ENCODE measurements at places on chromosomes 6 and 20.
A peak's percentile ranks its signal among the peaks of the same experiment; 100 is the strongest.

DNA sequence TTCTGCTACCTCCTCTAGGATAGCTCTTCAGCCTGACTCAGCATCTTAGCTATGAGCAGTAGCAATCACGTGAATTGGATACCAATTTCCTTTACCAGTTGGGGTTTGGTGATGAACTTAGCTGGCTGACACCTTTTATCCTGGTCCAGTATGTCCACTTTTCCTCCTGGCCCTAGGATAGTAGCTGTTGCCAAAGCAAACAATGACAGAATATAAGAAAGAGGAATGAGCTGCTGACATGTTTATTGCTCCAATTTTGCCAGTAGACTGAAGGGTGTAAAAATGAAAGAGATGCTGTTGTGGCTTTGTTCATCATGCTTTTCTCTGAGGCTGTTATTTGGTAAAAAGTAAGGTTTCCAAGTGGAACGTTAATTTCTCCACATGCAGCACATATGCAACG is 168.3 kb upstream of the JAG1 start:
- no peak for DNase-seq

DNA sequence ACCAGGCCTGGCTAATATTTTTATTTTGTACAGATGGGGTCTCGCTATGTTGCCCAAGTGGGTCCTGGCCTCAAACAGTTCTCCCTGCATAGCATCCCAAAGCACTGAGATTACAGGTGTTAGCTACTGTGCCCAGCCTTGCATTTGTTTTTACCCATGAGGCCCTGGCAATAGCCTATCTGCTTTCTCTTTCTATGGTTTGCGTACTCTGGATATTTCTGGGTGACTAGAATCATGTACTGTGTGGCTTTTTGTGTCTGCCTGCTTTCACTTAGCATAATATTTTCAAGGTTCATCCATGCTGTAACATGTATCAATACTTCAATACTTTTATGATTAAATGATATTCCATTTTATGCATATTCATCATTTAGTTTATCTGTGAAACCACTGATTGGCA is 451.7 kb downstream of the GRIK2 start:
- no peak for DNase-seq

- DNase-seq, result no peak
Measured at GRCh38 chr6:109580519-109580918, 97.5 kb upstream of the ZBTB24 start.

DNA sequence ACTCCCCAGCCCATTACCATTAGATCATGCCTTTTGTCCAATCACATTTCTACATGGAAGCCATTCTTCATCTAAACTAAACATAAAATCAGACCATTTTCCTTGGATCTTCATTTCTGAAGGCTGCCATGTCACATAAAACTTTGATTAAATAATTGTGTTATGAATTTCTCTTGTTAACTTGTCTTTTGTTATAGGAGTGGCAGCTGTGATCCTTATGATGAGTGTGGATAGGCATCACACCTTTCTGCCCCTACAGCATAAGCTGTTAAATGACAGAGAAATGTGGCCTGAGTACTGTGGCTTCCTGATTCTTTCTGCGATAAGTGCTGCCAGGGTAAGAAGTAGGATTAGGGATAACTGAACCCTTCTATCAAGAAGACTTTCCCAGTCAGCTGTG is 247.1 kb upstream of the MOCS1 start:
- DNase-seq, result no peak

GRCh38 chr20:17611540-17612286 is 41.8 kb downstream of the DSTN start:
- DNase-seq, result peak; percentile 9

GRCh38 chr6:143828572-143828971 is 14.6 kb upstream of the LTV1 start:
- no peak for DNase-seq

DNA sequence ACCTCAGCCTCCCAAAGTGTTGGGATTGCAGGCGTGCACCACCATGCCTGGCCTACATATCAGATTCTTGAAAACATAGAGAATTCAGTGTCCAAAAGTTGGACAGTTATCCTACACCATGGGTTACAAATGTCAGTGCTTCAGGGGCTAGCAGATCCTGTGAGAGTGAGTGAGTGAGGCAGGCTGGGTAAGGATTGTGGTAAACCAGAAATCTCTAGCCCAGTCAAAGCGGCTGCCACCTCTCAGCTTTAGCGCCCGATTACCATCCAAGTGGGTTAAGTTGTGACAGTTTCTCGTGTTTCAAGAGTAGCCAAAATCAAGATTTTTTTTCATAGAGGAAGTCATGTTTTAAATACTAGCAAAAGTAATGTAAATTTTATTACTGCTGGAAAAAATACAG is 21.9 kb upstream of the CSE1L start:
- no peak for DNase-seq

GRCh38 chr6:150207931-150208570 is 65.2 kb downstream of the PPP1R14C start:
- no peak for DNase-seq

DNA sequence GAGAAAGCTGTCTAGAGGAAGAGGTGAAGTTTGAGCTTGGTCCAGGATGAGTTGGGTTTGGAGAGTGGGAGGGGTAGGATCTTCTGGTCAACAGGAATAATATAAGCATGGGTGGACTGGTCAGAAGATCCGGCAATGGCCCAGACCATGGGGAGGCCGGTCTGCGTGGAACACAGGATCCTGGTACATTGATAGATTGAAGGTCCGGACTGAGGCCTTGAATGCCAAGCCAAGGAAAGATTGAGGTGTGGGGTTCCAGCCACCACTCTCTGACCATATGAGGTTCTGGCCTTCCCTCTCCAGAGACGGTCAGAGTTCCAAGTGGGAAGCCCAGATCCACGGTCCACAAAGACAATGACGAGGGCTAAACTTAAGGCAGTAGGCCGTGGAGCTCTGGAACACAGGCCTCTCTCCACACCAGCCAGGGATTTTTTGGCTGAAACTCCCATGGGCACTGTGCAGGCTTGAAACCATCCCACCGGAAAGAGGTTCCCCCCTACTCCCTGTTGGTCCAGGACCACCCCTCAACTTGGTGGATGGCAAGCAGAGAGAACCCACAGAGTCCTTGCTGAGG is 3.2 kb downstream of the MDFI start:
- DNase-seq, result no peak

GRCh38 chr6:38364127-38364526 is 275.6 kb downstream of the BTBD9 start:
- no peak for DNase-seq

DNA sequence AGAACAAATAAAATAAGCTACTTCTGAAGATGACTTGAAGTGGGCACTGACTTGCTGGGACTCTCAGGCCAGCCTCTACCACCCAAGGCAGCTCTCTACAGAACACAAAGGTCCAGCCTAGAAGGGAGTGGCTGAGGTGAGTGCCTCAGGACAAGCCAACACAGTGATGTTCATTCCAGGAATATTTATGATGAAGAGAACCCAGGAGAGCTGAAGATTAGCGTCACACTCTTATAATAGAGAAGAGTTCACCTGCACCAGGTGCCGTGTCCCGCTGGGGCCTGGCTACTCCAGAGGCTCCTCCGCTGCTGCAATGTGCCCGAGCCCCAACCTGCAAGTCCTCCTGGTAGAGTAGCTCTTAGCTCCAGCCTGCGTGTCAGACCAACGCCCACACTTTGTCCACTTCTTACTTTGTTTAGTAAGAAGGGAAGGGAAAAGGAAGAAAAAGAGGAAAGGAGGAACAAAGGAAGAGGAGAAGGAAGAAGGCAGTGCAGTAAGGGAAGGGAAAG is 182.4 kb upstream of the QKI start:
- DNase-seq, result no peak

DNA sequence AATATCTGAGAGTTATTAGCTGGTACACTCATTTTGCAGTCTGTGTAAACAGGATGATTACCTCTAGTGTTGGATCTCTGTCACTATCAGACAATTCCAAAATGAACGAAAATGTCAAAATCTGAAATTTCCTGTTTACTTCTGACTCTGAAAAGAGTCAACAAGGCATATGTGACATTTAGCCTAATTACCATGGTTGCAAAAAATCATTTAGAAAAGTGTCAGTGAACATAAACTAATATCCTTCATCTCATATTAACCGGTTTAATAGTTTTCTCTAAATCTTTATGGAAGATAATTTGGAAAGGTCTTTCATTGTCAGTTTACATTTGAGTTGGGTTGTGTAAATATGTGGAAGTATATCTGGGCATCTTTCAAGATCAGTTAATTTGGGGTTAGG is 431.8 kb upstream of the HSF2 start:
- no peak for DNase-seq

- DNase-seq, result no peak
Measured at GRCh38 chr6:10219510-10219909, 195.4 kb downstream of the TFAP2A start.

DNA sequence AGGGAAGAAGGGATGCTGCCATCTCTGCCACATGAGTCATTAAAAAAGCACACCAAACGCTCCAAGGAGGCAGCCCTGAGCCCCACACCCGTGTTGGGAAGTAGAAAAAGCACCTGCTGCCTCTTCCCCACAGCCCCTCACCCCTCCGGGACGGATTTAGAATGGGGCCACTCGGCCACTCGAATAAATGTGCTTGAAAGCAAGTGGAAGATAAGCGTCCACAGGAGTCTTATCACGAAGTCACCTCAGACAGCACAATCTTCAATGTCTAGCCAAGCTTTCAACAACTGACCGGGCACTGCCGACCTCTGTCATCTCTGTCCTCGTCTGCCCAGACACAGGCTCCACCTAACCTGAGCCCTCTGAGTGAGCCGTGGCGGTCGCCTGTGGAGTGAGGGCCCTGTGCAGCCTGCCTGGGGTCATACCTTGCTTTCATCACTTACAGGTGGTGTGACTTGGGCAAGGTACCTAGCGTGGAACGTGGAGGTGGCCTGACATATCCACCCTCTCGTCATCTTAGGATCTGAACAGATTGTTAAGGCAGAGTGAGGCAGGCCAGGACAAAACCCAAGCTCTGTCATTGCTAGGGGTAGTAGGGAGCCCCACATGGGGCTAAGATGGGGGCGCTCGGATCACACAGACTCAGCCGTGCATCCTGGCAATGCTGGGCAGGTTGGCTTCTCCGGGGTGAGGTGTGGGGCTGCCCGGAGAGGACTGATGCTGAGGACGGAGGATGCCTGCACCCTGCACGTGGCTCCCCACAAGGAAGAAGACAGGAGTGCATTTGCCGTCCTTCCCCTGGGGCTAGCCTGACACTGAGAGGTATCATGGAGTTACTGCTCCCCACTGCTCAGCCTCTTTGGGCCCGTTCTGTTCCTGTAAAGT is 34.8 kb downstream of the PSMG4 start:
- DNase-seq, result no peak

GRCh38 chr6:21886542-21887151 is 293.1 kb downstream of the SOX4 start:
- no peak for DNase-seq

DNA sequence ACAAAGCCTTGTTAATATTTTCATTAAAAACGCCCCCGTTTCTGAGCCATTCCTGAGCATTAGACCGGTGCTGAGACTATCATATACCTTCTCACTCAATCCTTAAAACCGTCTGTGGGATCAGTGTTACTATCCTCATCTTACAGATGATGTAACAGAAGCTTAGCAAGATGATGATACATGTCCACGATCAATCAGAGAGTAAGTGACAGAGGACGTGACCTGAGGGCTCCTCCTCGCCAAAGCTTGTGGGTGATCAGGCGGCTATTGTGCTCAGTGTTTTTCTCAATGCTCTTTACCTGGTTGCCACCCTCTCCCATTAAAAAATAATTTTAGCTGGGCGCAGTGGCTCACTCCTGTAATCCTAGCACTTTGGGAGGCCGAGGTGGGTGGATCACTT is 113.1 kb downstream of the MTHFD1L start:
- no peak for DNase-seq

DNA sequence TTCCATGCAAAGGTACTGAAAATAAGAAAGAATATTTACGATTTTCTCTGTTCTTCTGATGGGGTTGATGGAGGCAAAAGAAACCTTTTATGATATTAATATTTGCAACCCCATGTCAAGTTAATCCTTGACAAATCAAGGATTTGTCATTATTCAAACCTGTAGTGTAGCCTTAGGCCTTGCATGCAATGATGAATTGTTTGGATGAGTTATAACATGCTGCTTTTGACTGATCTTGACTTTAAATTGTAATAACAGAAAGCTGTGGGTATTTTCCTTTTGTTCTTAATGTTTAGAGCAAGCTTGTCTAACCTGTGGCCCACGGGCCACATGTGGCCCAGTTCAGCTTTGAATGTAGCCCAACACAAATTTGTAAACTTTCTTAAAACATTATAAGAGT is 13.0 kb upstream of the BAG2 start:
- DNase-seq, result no peak

DNA sequence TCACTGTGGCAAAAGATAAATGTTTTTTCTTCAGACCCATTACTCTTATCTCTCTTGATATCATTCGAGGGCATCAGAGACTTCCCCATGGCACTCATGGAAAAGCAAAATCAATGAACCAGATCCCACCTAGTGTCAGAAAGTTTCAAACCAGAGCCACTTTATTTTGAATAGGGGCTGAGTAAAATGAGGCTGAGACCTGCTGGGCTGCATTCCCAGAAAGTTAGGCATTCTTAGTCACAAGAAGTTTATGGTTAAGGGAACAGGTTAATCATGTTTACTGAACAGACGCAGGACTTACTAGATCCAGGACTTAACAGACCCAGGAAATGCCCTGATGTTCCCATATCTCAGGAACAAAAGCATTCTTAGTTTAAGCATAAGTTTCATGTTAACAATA is 369.9 kb downstream of the BTBD3 start:
- DNase-seq, result no peak

GRCh38 chr6:64238071-64238470 is 602.5 kb downstream of the PHF3 start:
- no peak for DNase-seq

- DNase-seq, result no peak
Measured at GRCh38 chr20:45827030-45827652, at the start of gene TNNC2. TSS of gene TNNC2 (minus strand) at chr20:45827312. CDS start at chr20:45827248, 64 bp downstream.

DNA sequence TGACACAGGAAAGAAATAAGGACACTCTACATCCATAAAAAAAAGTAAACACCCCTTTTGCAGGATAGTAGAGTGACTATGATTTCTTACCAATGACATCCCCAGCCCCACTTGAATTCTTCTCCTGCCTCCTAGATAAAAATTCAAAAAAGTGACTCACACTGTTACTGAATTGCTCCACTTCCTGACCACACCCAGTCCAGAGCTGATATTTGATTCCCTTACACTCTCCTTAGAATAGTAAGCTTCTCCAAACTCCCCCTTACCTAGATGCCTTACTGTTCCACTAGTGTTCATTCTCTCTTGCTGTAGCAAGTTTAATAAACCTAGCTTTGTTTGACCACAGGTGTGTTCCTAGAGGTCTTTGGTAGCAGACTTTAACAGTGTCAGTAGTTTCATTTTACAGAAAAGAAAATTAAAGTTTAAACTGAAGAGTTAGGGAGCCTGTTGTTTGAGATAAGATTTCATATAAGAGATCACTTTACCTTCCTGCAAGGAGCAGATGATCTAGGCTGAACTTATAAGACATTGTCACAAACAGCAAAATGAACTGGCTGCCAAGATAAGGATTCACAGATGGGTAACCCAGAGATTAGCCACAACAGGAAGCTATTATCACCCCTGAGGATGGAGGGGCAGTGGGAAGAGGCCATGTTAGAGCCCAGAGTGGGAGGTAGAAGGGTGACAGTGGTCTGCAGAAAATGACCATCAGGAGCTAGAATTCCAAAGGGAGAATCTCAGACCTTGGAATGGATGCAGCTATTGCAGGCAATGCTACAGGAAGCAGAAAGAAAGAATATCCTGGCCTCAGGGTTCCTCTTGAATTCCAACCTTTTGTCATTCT is 28.4 kb upstream of the BTN3A2 start:
- peak; percentile 42 for DNase-seq
